ENCODE measurements at places on chromosomes 2 and 18.

DNA sequence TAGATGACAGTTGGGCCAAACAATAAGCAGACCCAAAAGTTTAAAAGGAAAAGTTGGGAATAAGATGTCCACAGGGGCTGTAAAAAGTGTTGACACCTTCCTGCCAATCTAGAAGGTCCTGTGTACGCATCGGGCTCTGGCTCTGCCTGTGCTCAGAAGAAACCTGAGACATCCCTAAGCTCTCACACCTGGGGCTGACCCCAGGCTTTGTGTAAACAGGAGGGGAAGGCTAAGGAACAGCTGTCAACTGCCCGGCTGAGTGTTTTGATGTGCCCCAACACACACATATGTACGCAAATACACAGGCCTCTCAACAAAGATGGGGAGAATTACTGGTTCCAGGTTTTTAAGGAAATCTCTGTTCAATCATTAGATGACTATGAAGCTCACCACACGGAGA is 59.5 kb downstream of the TMEM131 start:
- DNase-seq = no peak

- DNase-seq = no peak
Measured at GRCh38 chr2:177201919-177202346, 10.7 kb upstream of the HNRNPA3 start.

DNA sequence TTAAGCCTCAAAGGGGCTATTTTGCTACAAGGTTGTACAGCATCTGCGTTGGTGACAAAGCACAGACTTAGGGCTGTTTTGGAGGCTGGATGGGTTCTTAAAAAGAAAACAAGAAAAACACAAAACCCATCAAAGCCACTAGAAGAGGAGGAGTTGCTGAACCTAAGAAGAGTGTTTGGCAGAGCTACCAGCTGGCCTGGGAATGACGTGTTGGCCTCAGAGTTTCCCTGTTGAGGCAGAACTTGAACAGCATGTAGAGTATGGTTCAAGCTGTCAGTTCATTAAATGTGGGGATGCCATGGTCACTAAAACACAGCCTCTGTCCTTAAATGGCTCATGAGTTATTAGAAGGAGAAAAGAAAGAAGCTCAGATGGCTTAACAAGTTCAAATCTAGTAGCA is 162.5 kb downstream of the TTC32 start:
- no peak for DNase-seq

GRCh38 chr2:239252393-239252792 is 148.4 kb downstream of the HDAC4 start:
- DNase-seq = no peak

- DNase-seq = no peak
Measured at GRCh38 chr18:63820694-63821093, 45.5 kb downstream of the SERPINB7 start.

GRCh38 chr2:21250673-21251072 is 126.9 kb downstream of the TDRD15 start:
- DNase-seq = no peak

DNA sequence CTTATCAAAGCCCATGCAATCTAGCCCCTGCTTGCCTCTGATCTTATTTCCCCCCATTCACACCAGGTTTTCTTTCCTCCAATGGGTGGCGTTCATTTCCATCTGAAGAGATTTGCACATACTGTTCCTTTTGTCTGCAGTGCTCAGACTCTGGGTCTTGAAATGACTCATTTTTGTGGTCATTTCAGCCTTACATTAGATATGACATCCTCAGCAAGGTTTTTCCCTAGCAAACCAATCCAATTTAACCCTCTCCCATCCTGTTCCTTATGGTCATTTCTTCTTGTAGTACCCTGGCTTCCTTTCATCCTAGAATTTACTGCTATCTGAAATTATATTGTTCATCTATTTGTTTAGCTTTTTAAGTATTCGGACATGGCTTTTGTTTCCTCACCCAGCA is 42.5 kb upstream of the SCN1A start:
- peak; percentile 66 for DNase-seq

DNA sequence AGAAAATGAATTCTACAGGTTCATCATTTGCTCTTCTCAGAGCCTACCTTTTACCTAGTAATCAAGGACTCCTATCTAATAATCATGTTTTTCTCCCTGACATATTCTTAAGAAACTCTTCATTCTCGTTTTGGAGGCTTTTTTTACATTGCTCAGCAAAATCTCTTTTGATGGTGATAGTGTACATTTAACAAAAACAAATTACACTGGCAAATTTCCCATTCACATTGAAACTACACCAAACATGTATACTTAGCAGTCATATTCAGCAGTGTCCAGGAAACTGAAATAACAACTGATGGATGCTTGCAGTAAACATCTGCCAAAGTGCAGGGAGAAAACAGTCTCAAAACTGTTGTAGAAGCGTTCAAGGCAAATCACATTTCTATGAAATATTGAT is 4.4 kb upstream of the VIT start:
- no peak for DNase-seq

GRCh38 chr2:25331686-25332365 is 9.9 kb downstream of the DNMT3A start:
- DNase-seq = no peak

DNA sequence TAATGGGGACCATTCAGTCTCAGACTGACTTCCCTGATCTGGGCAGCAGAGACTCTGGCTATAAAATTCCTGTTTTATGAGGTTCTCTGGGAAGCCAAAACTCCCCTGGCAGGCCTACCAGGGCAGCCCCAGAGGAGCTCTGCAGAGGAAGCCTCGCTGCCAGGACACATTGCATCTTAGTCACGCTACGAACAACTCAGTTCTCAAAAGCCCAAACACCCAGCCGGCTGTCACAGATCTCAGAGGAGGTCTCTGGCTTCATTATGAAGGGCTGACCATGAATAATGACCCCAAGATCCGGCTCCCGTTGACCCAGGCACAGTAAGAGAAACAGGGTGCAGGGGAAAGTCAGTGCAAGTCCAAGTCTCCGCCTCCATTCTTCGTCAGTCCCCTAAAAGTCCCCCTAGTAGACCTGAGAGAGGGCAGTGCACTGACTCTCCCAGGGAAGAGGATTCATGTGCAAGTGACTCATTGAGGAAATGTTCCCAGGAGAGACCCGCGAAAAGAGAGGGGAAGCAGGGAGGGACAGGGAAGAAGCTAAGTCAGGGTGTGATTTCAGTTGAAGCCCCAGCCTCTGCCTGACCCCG is 212.3 kb downstream of the CYP26B1 start:
- DNase-seq = peak; percentile 8

GRCh38 chr2:166106431-166107015 is 21.3 kb downstream of the SCN1A start:
- DNase-seq = peak; percentile 12

GRCh38 chr2:49035481-49035880 is 118.8 kb downstream of the FSHR start:
- no peak for DNase-seq

DNA sequence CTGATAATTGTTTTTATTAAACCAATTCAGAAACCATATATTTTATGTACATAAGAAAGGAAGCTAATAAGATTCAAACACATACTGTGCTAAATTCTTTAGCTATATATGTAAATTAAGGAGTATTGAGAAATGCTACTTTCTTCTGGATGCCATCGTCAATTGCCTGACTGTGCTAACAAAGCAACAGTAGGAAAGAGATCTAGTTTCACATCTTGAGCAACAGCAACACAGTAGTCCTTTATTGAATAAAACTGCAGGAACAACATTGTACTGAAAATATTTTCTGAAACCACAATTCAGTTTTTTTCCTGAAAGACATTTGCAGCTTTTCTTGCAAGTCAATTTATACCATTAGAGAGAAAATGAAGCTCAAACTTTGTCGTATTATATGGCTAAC is 1404.9 kb upstream of the SLC39A10 start:
- DNase-seq = peak; percentile 14

DNA sequence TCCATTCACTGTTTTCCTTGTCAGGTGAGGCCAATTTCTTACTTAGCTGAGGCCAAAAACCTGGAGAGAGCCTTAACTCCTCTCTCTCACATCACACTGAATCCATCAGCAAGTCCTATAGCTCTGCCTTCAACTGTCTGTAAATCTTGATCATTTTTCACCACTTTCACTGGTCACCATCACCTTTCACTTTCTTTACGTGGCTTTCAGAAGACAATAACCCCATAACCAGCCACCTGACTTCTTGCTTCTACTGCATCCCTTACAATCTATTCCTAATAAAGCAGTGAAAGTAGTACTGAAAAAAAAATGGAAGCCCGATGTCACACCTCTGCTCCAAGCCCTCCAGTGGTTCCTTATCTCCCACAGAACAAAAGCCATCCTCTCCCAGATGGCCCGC is 7.7 kb downstream of the LOXL3 start:
- DNase-seq = no peak

DNA sequence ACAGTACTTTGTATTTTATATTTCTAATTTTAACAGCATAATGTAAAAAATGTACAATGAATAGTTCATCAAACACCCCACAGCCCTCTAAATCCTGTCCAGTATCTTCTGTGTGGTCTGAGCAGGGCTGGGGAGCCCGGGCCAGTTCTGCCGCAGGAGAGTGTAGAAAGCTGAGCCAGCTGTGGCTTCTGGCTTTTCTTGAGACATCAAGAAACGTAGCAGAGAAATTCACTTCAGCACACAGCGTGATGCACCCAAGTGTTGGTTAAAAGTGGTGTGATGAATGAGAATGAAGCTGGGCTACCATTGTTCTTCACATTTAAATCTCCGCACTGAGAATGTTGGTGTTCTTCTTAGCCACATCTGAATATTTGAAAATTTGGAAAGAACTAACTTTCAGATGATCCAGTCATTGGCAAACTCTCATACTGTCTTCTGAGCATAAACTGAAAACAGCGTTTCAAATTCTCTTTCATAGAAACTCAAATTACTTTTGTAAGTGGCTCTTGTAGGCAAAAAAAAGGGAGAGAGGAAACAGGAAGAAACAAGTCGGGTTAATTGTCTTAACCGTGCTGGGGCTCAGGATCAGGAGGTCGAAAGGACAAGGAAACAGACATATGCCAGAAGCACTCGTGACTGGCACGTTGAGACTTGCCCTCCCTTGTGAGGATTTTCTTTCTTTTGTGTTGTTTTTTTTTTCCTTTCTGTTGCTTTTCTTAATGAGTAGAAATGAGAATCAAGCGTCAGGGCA is 23.4 kb upstream of the TMEM87B start:
- peak; percentile 30 for DNase-seq

DNA sequence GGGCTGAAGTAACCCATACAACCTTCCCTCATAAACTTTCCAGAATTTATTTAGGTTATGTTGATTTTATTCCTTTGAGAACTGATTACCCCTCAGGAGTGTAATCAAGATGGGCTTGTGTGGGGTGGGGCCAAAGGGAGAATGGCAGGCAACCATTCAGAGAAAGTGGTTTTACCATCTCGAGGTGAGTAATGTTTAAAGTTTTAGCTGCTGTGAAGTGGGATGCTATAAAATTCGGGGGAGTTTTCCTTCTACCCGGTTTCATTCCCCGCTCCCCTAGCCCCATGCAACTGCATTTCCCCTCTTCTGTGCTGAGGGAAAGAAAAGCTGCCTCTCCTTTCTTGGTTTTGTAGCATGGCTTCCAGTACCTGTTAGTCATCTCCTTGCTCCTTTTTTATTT is 34.7 kb downstream of the MAP4K4 start:
- no peak for DNase-seq

- DNase-seq = no peak
Measured at GRCh38 chr2:186882511-186883071, 33.6 kb upstream of the ZSWIM2 start.

GRCh38 chr2:27131429-27131828 is 3.0 kb downstream of the PREB start:
- DNase-seq = no peak

DNA sequence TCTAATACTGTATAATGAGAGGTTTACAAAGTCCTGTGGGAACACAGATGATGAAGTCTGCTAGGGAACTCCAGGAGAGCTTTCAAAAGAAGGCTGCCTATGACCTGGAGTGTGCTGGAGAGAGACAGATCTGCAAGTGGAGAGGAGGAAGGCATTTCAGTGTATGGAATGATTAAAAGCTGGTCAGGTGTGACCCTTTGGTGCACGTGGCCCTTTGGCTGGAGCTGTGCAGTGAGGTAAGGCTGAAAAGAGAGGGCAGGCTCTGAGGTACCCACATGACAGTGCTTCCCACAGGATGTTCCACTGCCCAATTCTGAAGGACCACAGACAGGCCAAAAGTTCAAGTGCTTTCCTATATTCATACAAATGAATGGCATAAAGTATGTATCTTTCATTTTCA is 157.1 kb downstream of the DYM start:
- no peak for DNase-seq

DNA sequence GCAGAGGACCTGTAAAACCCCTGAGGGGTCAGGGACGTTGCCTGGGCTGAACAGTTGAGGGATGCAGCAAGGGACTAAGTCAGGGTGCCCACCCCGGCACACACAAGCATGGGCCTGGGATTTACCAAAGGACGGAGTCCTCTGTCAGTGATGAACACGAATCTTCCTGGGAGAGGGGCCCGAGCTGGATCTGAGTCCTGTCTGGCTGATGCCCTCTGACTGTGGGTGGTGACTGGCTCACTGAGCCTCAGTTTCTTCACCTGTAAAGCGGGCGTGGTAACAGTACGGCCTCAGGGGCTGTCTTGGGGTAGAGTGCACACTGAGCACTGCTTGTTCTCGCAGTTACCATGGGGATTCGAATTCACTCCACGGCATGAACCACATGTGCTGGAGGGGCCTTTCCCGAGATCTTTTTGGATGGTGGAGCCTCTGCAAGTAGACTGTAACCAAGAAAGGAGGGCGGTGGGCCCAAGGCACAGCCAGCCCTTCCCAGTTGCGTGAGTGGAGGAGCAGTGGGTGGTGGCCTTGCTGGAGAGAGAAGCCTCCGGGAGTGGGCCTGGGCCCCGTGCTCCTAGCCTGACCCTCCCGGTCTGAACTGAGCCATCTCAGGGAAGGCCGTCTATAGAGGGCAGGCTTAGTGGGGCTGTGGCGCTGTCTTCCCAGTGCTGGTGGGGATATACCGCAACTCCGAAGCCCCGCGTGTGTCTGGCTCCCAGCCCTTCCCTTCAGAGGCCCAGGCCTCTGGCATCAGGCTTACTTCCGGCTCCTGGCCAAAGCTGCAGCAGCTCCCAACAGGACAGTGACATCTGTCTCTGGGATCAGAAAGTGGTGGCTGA is 130.8 kb upstream of the HS6ST1 start:
- DNase-seq = no peak

- no peak for DNase-seq
Measured at GRCh38 chr18:53025247-53025646, 685.2 kb downstream of the DCC start.

- DNase-seq = no peak
Measured at GRCh38 chr2:71603311-71603811, 150.0 kb downstream of the DYSF start.

DNA sequence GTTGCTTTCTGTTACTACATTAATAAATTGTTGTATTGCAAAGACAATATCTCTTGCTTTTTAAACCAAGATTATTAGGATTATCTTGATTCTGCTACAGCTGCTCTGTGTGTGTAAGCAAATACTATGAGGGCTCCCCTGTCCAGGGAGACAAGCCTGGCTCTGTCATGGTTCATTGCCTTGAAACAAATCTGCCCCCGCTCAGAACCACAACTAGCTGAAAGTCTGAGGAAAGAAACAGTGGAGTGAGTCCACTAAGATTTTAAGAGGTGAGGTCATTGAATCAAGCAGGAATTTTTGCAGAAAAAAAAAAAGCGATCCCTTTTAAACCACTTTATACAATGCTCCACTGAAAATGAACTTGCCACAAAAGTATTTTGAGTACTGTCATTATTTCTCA is 30.8 kb upstream of the LRRTM4 start:
- DNase-seq = peak; percentile 4
